ENCODE measurements at places on chromosomes 2 and 18. TPM values are rescaled to one million over a fixed set of nuclear protein-coding genes. Genes with fewer than 3 reads are reported as not detected.

Gene TMEM17
- not detected for total RNA-seq

- no peaks in the 10 kb centered on the region for H3K27me3 ChIP-seq
- peaks cover 9% of the 10 kb centered on the region for H3K4me1 ChIP-seq
- peak; percentile 59 for DNase-seq
- peak overlapping the region; percentile 94 for H3K27ac ChIP-seq
Observed at GRCh38 chr2:68362069-68362468, 3.0 kb upstream of the PLEK start.

GRCh38 chr2:239671471-239671870 is 270.7 kb upstream of the HDAC4 start:
- H3K4me3 ChIP-seq: no peak overlapping the region
- no peak overlapping the region for H3K27ac ChIP-seq
- DNase-seq: no peak
- no peaks in the 10 kb centered on the region for H3K36me3 ChIP-seq
- no peaks in the 10 kb centered on the region for H3K27me3 ChIP-seq
- H3K4me1 ChIP-seq: no peaks in the 10 kb centered on the region

GRCh38 chr2:241947876-241948275 is 78.3 kb downstream of the RTP5 start:
- peaks cover 4% of the 10 kb centered on the region for H3K36me3 ChIP-seq
- no peak overlapping the region for H3K27ac ChIP-seq
- no peak overlapping the region for H3K4me3 ChIP-seq
- no peaks in the 10 kb centered on the region for H3K27me3 ChIP-seq
- H3K4me1 ChIP-seq: peaks cover 3% of the 10 kb centered on the region
